Putamen (tissue), 1 donor: ENCODE measurements at places on chromosomes 12 and 14.
A peak's percentile ranks its signal among the peaks of the same experiment; 100 is the strongest.

DNA sequence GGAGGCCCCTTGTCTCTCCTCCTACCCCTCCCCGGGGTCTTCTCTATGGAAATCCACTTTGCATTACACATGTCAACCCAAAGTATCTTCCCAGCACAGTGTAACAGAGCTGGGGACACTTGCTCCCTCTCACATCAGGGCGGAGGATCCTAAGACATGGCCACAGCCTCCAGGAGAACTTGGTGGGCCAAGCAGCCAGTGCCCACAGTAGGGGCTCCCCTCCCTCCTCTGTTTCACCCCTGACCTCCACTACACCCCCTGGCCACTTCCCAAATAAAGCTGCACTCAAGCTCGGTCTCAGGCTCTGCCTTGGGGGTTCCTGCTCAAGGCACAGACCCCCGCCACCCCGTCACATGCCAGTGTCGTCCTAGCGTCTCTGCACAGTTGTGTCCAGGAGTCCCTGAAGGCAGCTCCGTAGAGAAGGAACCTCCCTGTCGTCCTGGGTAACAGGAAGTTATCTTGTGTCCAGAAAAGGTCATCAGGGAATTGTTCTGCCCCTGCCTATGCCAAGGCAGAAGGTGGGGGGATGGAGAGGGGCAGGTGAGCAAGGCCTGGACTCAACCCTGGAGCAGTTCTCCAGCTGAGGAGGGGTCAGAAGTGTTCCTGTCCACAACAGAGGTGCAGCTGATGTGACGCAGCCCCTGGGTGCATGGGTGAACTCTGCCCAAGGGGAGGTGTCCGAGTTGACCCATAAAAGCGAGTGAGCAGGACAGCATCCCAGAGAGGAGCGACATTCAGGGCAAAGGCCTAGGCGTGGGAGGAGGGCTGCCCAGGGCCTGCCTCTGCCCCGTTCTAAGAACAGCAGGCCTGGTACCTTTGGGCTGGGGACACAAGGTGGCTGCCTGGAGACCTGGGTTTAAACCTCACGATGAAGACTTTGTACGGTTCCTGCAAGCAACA is 25.5 kb downstream of the DIO3 start:
- no peak for DNase-seq

DNA sequence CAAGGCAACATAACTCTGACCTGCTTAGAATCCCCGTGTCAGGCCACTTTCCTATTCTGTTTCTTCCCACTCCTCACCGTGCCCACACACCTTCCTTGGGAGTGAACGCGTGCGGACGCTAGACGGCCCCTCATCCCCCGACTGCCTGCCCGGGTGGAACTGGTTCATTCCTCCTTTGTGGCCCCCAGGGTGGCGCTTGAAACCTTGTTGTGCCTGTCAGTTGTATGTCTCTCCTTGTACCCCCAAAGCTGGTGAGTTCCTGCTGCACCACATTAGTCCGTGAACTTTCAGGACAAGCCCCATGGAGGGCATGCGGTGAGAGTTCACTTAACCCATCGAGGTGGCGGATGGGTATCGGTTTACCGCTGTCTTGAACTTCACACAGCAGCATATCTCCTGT is 46.7 kb downstream of the SSH1 start:
- DNase-seq = no peak

- DNase-seq = no peak
Observed at GRCh38 chr14:105490267-105490571, 827 bp upstream of the TEDC1 start.

DNA sequence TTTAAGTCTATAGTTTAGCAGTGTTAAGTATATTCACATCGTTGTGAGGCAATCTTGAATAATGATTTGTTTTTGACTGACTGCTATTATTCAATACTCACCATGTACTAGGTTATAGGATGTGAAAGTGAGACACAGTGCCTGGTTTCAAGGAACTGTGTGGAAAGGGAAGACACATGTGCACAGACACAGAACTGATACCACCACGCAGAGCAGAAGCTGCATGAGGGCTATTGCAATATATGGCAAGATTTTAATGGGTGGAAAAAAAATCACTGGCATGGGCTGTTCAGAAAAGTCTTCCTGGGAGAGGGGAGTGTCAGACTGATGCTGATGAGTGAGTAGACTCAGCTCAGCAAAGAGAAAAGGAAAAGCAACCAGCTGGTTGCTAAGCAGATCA is 10.4 kb downstream of the SLC7A8 start:
- DNase-seq = no peak

DNA sequence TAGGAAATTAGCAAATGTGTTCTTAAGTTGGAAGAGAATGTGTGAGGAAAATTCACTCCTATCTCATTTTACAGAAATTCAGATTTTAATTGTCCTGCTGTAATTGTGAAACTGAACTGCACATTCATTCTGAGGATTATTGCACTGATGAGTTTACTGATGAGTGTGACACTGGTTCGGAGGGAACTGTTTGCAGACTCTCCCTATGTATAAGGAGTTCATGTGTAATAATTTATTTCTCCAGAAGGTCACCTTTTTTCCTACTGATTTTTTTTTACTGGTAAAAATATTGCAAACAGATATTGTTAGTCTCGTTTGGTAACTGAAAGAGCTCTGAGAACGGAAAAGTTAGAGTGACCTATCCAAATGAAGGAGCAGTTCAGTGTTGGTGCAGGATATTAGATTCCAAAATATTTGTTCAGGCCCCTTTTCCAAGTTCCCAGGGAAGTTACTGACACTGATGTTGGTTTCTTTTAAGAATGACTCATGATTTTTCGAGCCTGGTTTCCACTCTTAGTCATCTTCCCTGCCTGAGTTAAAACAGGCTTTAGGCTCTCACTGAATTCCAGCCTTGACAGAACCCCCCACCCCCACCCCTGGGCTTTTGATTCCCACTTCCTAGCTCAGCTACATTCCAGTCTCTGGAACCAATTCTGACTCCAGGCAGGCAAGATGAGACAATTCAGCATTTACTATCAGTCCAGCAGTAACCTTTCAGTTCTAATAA is 18.4 kb downstream of the ANO6 start:
- DNase-seq = peak; percentile 19

- no peak for DNase-seq
Observed at GRCh38 chr12:99910342-99910741, 74.4 kb downstream of the ANKS1B start.

- no peak for DNase-seq
Observed at GRCh38 chr12:121279071-121279375, 17.5 kb downstream of the CAMKK2 start.

GRCh38 chr12:53287741-53288216 is 7.6 kb upstream of the PFDN5 start:
- no peak for DNase-seq

DNA sequence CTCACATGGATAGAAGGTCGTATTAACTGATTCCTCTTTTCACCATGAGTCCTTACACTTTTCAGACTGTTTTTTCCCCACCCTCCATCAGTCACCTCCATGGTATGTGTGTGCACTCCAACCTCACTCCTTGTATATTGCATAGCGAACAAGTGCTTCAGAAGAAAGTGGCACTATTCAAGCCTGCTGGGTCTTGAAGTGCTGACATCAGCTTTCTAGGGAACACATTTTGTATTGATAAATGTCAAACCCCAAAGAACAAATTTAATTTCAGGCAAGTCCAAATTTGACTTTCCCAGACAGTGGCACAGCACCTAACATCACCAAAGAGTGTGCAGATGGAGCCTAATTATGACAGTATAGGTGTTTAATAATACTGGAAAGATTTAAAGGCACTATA is 617.4 kb upstream of the STXBP6 start:
- no peak for DNase-seq

DNA sequence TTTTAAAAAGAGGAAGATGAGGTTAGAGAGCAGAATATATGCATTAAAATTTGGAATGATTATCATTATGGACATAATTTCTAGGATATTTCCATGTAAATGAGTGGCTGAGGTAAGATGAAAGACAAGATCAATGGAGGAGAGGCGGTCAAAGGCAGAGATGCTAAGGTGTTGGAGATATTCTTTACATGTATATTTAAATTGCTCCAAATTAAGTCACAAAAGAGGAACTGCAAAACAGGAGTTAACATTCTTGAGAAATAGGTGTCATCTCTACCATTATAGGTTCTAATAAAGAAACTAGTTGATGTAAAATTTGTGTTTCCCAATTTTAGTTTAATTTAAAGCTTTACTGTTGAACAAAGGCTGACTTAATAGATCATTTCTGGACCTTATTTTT is 268.5 kb upstream of the PPFIA2 start:
- no peak for DNase-seq

DNA sequence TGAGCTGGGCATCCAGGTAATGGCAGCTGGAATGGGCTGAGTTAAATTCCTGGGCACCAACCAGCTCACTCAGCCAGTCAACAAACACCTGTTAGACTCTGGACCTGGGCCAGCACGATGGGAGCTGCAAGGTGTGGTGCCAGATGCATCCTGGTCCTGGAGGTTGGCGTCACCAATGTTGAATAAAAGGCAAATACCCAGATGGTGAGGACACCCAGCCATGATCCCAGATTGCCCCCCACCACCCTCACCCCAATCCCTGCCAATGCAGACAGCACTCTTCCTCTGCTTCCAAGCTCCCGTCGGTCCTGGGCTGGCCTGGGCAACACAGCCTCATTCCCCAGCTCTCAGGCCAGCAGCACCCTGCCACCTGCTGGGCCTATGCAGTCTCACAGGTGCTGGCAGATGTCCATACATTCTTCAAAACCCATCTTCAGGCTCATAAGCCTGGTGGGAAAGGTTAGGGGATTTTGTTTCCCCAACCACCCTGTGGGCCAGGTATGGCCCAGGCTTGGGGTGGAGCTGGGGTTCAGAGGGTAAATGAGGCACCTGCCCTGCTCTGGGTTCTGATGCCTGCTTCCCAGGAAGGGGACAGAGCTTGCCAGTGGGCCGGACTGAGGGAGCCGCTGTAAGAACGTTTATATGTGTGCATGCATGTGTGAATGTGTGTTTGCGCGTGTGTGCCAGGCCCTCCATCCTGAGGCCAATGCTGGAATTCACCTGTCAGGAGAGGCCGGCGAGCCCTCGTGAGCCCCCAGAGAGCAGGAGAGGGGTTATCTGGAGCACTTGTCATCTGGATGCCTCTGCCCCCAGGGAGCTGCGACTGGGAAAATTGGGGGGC is 58.0 kb downstream of the LGMN start:
- no peak for DNase-seq
